ENCODE measurements at places on chromosomes 13 and 19.

DNA sequence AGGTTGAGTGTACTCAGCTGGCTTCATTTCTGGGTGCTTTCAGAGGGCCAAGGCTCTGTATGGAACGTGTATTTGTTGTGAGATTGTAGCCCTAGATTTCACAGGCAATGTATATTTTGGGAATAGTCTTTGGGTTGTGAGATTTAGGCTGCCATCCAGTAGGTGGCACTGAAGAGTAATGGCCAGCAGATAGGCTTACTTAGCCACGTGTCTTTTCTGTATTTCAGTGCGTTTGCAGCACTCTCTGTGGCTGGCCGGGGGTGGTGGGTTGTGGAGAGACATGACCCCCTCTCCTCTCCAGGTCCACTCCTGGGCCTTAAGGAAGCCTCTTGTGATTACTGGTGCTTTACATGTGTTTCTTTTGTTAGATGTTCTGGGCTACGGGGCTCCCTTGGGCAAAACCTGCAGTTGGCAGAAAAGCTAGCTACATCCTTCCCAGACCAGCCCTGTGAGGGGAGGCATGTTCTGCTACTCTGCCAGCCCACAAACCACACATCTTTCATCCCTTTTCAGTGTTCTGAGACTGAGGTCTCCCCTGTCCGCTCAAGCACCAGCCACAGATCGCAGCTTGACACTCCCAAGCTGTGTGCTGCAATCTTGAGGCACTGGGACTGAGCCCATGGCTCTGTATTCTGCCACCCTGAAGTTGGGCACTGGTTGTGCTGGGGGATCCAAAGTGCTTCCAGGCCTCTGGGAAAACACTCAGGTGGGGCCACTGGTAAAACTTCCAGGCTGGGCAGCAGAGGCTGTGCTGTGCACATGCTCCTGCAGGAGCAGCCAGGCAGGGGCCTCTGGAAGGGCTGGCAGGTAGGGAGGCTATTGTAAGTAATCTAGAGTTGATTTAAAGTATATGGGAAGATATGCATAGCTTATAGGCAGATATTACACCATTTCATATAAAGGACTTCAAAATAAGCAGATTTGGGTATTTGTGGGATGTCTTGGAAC is 1096.8 kb upstream of the PCDH20 start:
- peak; percentile 1 for DNase-seq

GRCh38 chr13:25281193-25281934 is 5.9 kb downstream of the MTMR6 start:
- no peak for DNase-seq

GRCh38 chr19:4445963-4446703 is 11.5 kb downstream of the UBXN6 start:
- no peak for DNase-seq

- DNase-seq = no peak
Measured at GRCh38 chr13:27421101-27421871, 3.1 kb upstream of the GTF3A start.

DNA sequence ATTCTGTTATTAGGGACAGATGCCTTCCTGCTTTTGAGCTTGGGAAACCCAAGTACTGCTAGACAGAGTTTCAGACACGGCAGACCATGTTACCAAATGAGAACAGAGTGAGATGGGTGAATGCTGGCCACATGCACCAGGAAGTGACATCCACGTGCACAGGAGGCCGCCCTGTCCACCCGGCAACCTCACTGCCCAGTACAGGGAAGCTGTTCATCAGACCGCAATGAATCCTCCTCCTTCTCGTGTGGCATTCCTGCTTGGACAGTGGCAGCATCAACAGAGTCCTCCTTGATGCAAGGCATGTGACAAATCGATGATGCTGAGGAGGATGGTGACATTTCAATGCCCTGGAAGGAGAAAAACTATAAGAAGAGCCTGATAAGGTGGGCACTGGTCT is 191.0 kb upstream of the SOX1 start:
- no peak for DNase-seq

DNA sequence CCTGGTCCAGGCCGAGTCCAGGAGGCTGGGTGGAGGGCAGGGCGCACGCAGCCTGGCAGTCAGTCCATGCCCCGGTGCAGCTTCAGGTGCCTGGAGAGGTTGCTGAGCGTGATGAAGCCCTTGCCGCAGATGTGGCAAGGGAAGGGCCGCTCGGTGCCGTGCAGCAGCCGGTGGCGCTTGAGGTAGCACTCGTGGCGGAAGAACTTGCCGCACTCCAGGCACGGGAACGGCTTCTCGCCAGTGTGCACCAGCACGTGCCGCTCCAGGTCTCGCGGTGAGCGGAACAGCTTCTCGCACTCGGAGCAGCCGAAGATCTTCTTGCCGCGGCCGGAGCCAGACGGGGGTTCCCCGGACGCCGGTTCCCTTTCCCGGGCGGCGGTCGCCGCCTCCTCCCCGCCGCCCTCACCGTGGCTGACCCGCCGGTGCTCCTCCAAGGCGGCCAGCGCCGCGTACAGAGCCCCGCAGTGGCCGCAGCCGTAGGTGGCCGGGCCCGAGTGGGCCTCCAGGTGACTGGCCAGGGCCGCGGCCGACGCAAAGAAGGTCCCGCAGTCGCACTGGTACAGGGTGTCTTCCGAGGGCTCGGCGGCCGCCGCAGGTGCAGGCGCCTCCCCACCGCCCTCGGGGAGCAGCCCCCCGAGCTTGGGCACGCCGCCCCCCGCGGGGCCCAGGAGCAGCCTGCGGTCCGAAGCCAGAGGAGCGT is 6.8 kb downstream of the FIZ1 start:
- DNase-seq = no peak

DNA sequence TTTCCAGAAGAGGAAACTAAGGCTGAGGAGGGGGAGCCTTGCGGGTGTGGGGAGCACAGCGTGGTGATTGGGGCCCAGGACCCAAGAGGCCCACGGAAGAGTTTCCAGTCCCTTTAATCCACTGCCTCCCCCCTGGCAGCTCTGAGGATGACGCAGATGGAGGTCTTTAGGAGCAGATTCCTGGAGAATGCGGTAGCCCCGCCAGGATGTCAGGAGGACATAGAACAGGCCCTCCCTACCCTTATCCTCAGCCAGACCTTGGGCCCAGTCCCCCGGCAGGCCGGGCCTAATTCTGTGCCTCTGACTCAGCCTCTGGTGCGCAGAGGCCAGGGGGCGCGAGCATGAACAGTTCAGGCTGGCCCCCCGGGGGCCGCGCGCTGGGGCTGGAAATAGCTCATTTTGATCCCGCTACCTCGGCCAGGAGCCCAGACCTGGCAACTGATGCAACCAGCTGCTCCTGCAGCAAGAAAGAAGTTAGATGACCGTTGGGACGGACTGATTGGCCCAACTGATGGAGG is 461 bp upstream of the HSPB6 start:
- peak; percentile 41 for DNase-seq

GRCh38 chr19:3225169-3225485 is 666 bp downstream of the CELF5 start:
- no peak for DNase-seq

- peak; percentile 3 for DNase-seq
Measured at GRCh38 chr13:89066868-89067466, 1395.8 kb downstream of the SLITRK5 start.

DNA sequence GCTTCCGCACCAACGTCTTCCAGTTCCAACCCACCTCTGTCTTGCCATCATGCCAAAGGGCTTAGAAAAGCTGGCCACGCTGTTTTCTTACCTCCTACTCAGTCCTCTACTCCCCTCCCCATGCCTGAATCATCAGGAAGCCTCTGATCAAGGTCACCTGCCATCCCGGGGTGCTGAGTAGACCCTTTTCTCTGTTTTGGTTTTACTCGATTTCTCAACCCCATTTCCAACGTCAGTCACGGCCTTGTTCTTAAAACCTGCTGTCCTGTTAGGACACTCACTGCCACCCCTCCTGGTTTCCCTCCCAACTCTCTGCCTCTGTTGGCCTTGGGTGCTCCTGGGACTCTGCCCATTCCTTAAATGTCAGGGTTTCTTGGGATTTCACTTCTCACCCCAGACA is 350.1 kb downstream of the FOXO1 start:
- no peak for DNase-seq

DNA sequence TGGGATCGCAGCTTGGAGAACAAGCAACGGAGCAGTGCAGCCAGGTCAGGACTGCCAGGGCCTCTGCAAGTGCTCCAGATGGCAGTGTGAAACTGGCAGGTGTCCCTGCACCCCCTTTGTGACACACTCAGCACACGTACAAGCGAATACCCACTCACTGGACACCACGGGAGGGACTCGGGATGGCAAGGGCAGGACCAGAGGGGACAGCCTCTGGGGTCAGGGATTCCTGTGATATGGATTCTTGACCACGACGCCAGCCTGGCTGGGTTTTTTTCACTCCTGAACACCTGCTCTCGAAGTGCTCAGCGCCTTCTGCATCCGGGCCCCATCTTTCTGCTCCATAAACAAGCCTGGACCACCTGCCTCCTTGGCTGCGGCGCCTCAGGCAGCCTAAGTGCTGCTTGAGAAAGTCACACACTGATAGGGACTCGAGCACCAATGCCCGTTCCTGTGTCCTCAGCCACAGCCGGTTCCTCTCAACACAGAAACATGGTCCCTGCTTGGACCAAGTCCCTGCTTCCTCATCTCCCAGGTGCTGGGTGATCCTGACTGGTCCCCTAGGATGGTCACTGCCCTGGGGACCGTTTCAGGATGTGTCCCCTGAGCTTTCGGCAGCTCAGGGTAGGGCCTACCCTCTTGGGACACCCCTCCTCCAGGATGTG is 22.0 kb downstream of the ELAVL1 start:
- DNase-seq = no peak

- DNase-seq = no peak
Measured at GRCh38 chr19:57537953-57538547, 10.9 kb downstream of the ZNF549 start.
